ENCODE measurements at places on chromosomes 5 and 9.

DNA sequence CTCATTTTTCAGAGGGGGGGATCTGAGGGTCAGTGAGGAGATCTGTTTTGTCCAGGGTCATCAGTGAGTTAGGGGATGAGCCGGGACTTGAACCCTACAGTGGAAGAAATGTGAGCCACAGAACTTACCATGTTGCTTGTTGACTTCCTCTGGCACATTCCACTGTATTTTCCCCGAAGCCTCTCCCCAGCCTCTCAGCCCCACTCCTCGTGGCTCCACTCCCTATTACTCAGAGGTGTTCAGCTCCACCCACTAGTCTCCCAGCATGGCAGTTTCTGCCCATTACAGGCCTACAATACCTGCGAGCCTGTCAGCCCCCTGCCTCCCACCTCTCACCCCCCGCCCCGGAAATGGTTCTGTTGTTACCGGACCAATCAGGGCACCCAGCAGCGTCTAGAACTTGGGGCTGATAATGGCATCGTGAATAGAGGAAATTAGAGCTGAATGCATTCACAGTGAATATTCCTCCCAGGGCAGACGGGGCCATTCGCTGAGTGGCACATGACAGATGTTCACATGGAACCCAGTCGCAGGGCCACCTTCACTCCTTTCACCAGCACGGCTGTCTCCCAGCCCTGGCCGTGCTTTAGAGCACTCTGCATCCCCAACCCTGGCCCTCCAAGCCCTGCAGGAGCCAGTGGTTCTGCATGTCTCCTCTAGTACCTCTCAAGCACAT lies 81.6 kb downstream of the KCNIP1 start:
- no peak for DNase-seq

- DNase-seq, result no peak
These were observed 41.9 kb downstream of the NTRK2 start for GRCh38 chr9:84711398-84711777.

DNA sequence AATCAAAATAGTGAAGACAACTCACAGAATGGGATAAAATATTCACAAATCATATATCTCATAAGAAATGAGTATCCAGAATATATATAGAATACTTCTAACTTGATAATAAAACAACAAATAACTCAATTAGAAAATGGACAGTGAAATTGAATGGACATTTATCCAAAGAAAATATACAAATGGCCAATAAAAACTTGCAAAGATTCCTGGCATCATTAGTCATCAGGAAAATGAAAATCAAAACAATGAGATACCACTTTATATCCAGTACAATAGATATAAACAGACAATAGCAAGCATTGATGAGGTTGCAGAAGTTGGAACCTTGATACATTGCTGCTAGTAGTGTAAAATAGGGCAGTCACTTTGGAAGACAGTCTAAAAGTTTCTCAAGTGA lies 12.8 kb upstream of the TLR4 start:
- DNase-seq, result no peak

DNA sequence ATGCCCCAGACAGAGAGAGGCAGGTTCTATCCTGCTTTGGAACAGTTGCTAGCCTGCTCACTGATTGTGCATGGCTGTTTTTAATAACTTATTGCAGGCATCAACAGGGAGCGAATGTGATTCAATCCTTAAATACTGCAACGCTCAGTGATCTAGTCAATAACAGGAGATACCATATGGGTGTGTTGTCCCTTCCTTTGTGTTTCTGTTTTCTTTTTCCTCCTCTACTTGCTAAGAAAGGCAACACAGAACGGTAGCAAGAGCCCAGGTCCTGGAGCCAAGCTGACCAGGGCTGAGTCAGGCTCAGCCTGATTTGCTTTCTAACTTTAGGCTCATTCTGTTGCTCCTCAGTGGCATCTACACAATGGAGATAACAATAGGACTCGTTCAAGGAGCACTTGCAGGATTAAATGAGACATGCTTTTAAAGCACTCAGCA lies 98.6 kb upstream of the EQTN start:
- no peak for DNase-seq

GRCh38 chr5:180900178-180900577 lies 1.2 kb downstream of the BTNL8 start:
- no peak for DNase-seq

DNA sequence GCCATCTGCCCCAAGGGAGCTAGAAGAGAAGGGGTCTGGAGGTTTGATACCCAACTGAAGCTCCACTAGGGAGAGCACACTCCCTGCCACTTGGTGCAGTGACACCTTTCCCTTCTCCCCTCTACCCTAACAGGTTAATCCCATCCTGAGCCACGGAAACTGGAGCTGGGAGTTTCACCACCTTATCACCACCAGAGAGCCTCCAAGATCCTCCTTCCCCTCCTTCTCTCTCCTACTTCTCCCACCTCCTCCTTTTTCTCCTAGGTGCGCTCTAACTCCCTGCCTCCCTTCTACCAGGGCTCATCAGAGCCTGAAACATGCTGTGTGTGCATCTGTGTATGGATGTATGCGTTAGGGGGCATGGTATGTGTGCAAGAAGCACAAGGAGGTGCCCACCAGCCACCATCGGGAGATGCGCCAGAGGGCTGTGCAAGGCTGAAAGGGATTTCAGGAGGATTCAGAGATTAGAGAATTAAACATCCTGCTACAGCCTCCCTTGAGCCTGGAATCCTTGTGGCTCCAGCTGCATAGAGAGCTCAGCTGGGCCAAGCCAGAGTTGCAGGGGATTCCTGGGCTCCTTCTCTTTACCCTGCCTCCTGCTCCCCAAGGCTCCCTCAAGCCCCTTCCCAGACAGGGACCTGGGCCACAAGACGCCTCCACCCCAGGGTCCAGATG lies 89.8 kb downstream of the PCDH1 start:
- no peak for DNase-seq

DNA sequence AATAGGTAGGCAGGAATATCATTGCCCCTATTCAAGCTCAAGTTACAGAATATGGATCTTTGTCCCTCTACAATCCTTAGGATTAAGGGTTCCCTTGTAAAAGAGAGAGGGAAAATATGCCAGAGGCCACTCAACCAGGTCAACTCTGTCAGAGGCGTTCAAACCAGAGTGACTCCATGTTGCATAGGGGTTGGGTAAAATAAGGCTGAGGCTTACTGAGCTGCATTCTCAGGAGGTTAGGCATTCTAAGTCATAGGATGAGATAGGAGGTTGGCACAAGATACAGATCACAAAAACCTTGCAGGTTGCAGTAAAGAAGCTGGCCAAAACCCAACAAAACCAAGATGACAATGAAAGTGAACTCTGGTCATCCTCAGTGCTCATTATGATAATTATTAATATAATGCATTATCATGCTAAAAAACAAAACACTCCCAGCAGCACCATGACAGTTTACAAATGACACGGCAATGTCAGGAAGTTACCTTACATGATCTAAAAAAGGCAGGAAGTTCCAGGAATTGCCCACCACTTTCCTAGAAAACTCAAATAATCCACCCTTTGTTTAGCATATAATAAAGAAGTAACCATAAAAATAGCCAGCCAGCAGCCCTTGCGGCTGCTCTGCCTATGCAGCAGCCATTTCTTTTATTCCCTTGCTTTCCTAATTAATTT lies 64.8 kb downstream of the ERP44 start:
- DNase-seq, result no peak

DNA sequence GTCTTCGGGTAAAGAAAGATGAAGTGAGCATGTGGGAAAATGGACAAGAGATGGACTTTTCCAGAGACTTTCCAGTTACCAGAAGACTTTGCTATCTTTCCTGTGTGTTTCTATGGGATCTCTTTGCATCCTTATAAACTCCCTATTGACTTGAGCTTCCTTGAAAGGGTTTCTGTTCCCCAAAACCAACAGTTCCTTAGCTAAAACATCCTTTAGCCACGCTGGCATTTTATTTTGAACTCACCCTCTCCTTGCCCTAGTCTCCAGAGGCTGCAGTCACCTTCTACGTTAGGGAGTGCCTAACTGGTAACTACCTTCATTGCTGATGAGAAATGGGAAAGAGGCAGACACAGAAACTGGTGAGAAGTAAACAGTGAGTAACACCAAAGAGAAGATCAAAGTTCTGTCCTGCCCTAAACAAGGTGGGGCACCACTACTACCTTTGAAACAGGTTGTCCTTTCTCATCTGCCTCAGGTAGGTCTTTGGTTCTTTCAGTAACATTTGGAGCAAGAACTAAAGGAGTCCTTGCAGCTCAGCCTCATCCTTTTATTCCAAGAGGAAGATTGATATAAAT lies 402.9 kb downstream of the ENC1 start:
- DNase-seq, result no peak

DNA sequence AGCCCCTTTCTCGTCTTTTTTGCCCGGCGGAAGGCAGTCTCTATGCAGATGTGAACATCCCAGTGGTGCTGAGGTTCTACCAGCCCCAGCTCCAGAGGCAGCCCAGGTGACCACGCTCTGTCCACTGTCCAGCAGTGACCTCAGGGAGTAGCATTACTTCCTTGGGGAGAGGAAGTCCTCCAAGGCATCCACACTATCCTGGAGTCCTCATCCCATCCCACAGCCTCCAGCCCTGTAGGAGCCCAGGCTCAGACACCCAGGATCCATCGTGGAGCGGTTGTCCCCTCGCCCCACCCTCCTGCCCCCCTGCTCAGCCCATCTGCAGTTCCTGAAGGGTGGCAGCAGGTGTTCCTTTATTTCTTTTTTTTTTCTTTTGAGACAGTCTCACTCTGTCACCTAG lies 294.5 kb upstream of the IRX4 start:
- DNase-seq, result no peak

DNA sequence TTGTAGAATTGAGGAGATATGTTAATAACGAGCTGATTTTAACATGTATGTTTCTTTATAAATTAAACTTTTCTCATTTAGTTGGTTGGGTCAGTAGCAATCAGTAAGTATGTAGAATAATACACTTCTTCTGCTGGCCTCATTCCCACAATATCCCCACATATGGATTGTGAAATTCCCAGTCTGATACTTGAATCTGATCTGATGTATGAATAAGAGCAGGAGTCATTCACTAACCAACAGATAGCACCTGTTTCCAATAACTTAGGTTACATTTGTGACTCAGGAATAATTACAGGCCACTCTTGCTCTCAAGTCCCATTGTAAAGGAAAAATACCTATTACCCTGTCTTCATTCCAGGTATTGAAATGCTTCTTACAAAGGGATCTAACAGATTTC lies 23.9 kb downstream of the SLC36A1 start:
- no peak for DNase-seq

DNA sequence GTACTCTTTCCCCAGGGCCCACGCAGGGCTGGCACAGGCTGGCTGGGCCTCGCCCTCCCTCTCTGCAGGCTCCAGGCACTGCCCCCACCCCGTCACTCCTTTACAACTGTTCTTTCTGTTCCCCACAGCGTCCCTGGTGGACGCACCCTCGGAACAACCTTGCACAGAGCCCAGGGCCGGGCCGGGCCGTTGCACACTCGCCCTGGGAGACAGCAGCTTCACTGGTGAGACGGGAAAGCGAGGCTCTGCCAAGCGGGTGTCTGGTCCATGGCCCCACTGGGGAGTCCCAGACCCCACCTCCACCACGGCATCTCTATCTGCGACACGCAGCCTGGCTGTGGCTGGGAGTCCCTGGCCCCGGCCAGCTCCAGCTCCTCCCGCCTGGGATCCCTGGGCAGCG lies 18.4 kb upstream of the QSOX2 start:
- no peak for DNase-seq

GRCh38 chr5:80782626-80783025 lies 127.8 kb upstream of the DHFR start:
- no peak for DNase-seq

DNA sequence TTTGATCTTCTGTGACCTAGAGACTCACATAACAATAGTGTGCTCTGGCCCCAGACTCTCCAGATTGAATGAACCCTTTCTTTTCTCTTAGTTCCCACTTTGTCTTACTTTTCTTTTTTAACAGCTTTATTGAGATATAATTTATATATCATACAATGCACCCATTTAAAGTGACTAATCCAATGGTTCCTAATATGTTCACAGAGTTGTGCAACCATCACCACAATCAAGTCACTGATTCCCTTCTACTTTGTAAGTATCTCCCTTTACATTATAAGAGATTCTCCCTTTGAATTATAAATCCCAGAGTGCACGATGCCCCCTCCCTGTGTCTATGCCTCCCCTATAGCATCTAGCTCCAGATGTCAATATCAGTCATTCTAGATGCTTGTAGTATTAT lies 172.4 kb downstream of the HINT1 start:
- no peak for DNase-seq

DNA sequence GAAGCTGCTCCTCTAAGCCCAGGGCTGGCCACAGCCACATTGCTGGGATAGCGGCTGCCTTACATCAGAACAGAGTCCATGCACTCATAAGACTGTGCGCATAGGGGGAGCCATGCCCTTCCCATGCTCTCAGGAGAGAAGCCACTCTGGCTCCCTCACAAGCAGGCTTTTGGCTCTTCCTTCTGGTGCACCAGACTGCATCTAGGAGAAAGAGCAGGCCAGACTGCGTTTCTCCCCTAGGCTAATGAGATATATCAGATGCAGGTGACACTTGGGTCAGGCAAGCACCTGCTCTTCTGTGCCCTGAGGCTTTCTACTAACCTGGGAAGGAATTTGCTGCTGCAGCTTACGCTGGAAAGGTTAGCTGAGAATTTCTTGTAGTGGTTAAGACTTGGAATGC lies 43.2 kb upstream of the BRINP1 start:
- DNase-seq, result no peak

DNA sequence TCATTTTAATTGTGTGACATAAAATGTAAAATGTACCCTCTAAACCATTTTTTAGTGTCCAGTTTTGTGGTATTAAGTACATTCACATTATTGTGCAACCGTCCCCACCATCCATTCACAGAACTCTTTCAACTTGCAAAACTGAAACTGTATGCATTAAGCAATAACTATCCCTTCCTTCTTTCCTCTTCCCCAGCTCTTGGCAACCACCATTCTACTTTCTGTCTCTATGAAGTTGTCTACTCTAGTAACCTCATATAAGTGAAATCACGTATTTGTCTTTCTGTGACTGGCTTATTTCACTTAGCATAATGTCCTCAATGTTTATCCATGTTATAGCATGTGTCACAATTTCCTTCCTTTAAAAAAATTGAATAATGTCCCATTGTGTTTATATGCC lies 142.4 kb downstream of the C9orf152 start:
- no peak for DNase-seq

GRCh38 chr9:76441551-76442322 lies 17.2 kb upstream of the GCNT1 start:
- no peak for DNase-seq

DNA sequence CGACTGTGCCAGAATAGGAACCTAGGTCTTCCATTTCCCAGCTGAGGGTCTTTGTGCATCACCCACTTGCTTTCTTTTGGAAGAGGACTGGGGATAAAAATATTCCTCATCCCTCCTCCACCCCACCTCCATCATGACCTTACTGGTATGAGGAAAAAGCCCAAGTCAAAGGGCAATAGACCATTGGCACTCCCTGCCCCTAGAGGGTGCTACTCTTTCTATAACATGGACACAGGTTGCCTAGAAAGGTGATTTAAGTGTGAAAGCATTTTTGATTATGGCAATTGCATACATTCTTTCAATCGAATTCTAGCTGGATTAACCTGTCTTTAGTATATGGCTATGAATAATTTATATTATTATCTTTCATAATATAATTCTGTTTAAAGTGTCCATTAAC lies 22.8 kb upstream of the ZNF618 start:
- no peak for DNase-seq

- no peak for DNase-seq
These were observed 242.0 kb downstream of the CRB2 start for GRCh38 chr9:123597876-123598556.
